ENCODE measurements at places on chromosomes 11 and 22.

DNA sequence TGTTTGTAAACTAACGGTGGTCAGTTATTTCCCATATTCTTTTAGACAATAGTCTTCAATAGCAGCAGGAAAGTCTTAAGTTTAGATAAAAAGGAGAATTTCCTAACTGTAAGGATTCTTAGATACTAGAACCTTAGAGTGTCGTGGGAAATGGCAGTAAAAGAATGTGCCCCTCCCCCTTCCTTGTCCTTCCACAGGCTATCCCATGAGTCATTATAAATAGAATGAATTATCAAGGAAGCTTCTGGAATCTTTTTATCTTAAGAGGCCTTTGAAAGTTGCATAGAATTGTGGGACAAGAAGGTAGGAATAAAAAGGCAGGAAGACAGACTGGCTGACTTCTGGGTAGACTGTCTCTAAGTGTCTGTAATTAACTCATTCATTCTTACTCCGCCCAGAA, 165.2 kb upstream of the TBCEL start:
- no peak for DNase-seq

DNA sequence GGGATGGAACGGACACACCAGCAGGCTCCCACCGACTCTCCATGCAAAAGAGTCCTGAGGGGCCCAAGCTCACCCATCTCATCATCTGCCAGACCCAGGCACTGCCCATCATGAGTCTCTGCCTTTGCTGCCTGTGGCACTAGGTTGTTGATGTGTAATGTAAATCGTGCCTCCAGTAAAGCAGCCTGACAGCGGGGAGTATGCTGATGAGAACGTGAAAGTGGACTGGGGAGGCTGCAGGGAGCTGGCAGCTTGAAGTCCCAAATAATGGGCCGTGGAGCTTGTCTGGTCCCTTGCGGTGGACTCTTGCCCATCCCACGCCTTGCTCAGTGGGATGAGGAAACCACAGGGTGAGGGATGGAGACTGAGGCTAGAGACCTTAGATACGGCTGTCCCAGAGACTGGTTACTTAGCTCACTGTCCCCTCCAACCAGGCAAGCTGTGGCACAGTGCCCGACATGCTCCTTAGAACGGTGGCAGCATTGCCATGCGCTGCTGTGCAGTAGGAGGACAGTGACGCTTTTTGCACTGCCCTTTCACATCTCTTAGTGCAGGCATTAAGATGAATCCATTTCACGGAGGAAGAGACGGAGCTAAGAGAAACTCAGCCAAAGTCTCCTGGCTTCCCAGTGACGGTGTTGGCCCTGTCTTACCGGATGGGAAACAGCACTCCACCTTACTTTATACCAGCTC, 39.6 kb upstream of the PLET1 start:
- DNase-seq, result no peak

DNA sequence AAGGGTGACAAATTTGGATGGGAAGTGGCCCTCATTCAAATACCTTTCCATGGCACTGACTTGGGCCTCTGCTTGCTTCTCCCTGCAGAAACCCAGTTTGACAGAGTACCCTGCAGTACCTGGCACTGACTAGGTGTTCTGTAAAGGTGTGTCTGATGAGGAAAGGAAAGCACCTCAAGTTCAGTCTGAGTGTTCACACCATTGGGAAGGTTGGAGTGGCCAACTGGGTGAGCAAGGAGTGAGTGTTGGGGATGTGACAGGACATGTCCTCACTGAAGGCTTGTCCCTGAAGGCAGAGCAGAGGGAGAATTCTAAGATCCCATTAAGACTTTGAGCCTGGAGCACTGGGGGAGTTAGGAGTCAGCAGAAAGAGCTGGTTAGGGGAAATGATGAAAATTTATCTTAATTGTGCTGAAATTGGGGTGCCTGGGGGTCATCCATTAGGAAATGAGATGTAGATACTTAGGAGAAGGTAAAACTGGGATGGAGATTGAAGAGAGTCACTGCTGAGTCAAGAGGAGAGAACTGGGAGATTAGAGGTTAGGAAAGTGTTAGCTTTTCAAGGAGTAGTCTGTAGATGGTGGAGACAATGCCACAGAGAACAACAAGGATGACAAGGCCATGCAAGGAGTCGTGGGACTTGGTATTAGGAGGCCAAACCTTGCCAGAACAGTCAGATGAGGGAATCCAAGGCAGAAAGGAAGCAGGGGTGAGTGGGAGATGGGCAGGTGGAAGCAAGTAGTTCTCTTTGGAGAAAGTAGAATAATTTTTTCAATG, 6.1 kb downstream of the SREBF2 start:
- DNase-seq, result no peak

- no peak for DNase-seq
These were observed 67.9 kb upstream of the GRK3 start for GRCh38 chr22:25496396-25497064.

- DNase-seq, result no peak
These were observed 16.2 kb downstream of the CREB3L1 start for GRCh38 chr11:46293641-46294103.
